ENCODE measurements at places on chromosomes 5 and 9. TPM values are rescaled to one million over a fixed set of nuclear protein-coding genes. Genes with fewer than 3 reads are reported as not detected.

Gene C7
- not detected for total RNA-seq

Gene OMD
- total RNA-seq, result not detected

Gene IL13
- not detected for total RNA-seq

Gene SPOCK1
- total RNA-seq, result 71.0 TPM

Gene SCGB3A1
- total RNA-seq, result not detected

Gene KLF4
- 3.2 TPM for total RNA-seq

Gene GPR21
- total RNA-seq, result 0.67 TPM

Gene CD14
- 0.34 TPM for total RNA-seq
